ENCODE measurements at places on chromosomes 2 and 18. TPM values are rescaled to one million over a fixed set of nuclear protein-coding genes. Genes with fewer than 3 reads are reported as not detected.

DNA sequence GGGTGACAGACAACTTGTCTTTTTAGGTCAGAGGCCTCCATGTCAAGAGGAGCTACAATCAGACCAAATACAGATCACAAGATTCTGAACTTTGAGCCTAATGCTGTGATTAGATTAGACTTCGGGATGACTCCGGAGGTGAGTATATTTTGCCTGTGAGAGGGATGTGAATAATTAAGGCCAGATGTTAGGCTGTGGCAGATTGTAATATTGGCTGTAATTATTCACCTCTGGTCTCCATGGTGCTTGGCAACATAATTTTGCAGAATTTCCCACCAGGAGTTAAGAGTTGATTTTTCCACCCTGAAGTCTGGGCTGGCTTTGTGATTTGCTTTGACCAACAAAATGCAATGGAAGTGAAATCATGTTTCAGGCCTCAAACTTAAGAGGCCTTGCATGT lies 108.2 kb upstream of the CWC22 start:
- no peaks in the 10 kb centered on the region for H3K36me3 ChIP-seq
- no peaks in the 10 kb centered on the region for H3K4me1 ChIP-seq
- H3K27ac ChIP-seq = no peak overlapping the region
- H3K4me3 ChIP-seq = no peak overlapping the region
- H3K27me3 ChIP-seq = no peaks in the 10 kb centered on the region

GRCh38 chr2:9981655-9982054 lies 30.2 kb downstream of the GRHL1 start:
- no peaks in the 10 kb centered on the region for H3K36me3 ChIP-seq
- no peak overlapping the region for H3K27ac ChIP-seq
- H3K4me1 ChIP-seq = no peaks in the 10 kb centered on the region
- H3K4me3 ChIP-seq = no peak overlapping the region
- peaks cover 7% of the 10 kb centered on the region for H3K27me3 ChIP-seq

DSC3 gene
- total RNA-seq = 0.51 TPM

MDH1B gene
- 15.0 TPM for total RNA-seq

DNA sequence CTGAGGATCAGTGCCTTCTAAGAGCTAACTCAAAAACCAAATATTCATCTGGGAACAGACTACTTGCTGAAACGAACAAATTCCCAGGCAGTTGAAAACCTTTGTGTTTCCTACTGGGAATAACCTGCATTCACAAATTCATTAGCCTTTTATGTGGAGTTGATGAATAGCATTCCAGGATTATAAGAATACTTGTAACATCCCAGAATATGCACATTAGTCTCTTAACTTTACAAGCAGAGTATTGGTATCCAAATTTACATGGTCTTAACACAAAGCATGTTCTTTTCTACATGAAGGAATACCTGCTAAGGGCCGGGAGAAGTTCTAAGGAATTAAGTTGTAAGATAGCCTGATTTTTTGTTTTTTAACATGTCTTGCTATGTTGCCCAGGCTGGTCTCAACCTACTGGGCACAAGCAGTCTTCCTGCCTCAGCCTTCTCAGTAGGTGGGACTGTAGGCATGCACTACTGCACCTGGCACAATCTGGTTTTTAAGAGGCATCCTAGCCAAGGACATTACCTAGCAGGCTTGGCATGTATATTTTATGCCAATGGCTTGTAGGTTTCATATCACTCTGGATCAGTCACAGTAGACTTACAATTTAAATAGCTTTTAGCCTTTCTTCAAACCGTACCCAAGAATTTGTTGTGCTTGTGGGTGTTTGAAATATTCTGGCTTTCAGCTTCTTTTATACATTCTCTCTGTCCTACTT lies 50.7 kb downstream of the MGAT5 start:
- H3K27me3 ChIP-seq = no peaks in the 10 kb centered on the region
- H3K4me1 ChIP-seq = peaks cover 14% of the 10 kb centered on the region
- no peak for DNase-seq
- H3K4me3 ChIP-seq = no peak overlapping the region
- no peak overlapping the region for H3K27ac ChIP-seq
- no peaks in the 10 kb centered on the region for H3K36me3 ChIP-seq

DNA sequence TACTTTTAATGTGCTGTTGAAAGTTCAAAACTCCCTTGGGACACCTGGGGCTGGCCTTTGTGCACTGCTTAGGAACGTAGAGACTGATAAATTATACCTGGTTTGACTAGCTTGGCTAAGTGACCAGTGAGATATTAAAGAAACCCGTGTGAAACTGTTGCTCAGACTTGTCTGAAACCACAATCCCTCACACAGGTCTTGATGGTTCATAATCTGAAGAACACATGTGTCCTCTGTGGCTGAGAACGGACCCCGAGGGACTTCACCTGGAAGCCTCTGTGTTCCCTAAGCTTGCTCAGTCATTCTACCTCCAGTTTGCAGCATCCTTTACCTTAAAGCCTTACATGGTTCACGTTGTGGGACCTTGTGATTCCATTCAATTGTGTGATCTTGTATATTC lies 218.8 kb downstream of the CBLN2 start:
- H3K4me1 ChIP-seq = no peaks in the 10 kb centered on the region
- no peak for DNase-seq
- H3K27me3 ChIP-seq = no peaks in the 10 kb centered on the region
- no peak overlapping the region for H3K27ac ChIP-seq
- H3K4me3 ChIP-seq = no peak overlapping the region
- H3K36me3 ChIP-seq = no peaks in the 10 kb centered on the region
